ENCODE measurements at places on chromosomes 11 and 22.

DNA sequence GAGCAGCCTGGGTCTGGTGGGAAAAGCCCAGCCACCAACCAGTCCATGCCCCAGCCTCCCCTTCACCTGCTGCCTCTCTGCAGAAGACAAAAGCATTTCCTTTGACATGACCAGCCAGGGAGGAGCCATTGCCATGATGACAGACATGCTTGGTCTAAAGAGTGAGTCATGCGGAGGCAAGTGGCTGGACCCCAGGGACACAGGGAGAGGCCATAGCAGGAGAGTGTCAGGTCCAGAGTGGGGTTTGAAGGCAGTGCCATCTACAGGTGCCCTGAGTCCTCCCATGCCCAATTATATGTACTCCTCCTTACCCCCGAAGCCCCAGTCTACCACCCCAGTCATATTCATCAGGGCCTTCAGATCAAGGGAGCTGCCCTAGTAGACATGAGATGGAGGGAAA, 67.4 kb downstream of the SCN3B start:
- no peak for DNase-seq

DNA sequence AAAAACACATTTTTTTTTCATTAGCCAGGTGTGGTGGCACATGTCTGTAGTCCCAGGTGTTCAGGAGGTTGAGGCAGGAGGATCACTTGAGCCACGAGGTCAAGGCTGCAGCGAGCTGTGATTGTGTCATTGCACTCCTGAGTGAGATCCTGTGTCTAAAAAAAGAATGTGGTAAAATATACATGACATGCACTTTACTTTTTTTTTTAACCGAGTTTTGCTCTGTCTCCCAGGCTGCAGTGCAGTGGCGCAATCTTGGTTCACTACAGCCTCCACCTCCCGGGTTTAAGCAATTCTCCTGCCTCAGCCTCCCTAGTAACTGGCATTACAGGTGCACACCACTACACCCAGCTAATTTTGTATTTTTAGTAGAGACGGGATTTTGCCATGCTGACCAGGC, 22.5 kb upstream of the CLDN5 start:
- DNase-seq: no peak

DNA sequence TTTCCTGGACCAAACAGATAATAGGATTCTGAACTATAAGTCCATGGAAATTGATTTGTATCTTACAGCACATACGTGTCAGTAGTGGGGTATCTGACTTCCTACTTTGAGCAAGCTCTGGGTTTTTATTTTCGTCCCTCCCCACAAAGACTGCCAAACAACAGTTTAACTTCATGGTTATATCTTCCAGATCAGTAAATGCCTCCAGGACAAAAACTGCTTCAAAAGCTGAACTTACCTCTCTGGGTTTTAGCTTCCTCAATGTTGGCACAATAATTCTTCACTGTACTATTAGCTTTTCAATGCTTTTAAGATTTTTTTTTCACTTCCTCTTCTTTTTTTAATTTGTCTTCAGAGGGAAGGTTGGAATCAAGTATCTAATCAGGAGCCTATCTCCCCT, 4.2 kb upstream of the DPF2 start:
- no peak for DNase-seq

- no peak for DNase-seq
These were observed 22.9 kb upstream of the ASPHD2 start for GRCh38 chr22:26406118-26406517.

GRCh38 chr11:131723088-131723487, 352.7 kb downstream of the NTM start:
- DNase-seq: no peak

GRCh38 chr11:78386215-78386941, 31.2 kb downstream of the GAB2 start:
- no peak for DNase-seq

DNA sequence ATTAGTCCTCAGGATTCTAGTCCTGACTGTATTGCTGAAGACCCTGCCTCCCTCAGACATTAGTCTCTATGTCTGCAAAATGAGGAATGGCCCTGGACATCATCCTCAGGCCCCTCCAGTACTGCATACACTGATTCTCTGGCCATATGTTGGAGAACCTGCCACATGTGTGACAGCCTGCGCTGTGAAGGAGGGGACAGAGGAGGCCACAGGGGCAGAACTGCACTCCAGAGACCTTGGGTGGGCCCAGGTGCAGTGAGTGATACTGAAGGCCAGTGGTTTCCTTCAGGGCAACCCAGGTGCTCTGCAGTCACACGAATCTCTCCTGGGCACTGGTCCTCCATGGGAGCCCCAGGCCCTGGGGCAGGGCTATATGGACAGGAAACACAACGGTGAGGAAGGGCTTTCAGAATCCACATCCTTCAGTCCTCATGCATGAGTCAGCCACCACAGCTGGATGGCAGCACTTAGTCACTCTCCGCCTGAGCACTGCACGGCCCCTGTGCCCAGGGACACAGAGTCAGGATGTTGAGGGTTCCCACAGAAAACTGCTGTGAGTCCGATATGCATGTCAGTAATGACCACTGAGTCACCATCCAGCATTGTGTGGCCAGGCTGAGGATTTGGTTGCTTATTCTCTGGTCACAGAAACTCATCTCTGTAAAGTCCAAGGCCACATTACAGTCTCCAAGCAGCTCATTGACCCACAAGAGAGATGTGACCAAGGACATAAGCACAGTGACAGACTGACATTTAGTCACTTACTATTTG, 39.7 kb downstream of the ME3 start:
- no peak for DNase-seq

DNA sequence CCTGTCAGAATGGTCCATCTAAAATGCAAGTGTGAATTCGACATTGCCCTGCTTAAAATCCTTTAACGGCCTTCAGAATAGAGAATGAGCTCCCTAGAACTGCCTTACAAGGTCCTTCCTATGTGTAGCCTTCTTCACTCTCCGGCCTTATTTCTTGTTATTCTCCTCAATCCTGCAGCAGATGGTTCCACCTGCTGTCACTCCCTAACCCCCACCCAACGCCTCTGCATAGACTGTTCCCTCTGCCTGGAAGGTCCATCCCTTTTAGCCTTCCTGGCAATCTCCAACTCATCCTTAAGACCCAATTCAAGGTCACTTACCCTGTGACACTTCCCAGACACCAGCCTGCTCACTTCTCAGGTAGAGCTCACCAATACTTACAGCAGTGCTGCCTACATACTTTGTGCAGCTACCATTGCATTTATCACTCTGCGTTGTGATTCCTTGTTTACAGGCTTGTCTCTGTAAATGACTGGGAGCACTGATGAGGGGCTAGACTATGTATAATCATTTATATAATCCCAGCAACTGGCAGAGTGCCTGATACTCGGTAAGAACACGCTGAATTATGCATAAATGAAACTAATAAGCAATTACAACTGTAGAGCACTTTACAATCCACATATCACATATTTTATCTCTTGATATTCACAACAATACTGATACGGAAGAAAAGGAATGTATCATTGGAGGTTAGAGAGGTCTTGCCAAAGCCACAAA, 58.9 kb downstream of the CLPB start:
- no peak for DNase-seq

DNA sequence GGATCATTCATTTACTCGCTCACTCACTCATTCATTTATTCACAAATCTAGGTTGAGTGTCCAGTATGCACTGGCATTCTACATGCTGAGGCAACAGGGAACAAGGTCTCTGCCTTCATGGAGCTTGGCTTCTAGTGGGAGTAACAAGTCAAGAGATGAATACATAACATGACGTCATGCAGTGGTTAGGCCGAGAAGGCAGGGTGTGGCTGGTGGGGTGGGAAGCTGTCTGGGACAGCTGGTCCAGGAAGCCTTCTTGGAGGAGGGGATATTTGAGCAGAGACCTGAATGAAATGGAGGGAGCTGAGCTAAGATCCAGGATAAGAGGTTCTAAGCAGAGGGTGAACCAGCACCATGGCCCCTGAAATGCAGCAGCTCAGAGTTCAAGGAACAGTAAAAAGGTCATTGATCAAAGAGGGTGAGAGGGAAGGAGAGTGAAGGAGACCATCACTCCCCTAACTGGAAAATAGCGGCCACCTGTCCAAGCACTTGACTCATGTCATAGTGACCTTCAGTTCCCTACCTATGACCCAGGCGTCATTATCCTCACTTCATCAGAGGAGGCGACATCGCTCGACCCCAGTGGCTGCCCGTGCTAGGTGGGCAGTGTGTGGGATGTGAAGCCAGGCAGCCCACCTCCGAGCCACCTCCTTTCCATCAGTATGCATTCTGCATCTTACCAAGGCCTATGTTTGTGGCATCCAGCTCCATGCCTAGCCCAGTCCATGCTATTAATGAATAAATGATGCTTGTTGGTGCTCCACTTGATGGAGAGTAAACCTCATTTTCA, 105.0 kb downstream of the TSPAN18 start:
- DNase-seq: no peak

DNA sequence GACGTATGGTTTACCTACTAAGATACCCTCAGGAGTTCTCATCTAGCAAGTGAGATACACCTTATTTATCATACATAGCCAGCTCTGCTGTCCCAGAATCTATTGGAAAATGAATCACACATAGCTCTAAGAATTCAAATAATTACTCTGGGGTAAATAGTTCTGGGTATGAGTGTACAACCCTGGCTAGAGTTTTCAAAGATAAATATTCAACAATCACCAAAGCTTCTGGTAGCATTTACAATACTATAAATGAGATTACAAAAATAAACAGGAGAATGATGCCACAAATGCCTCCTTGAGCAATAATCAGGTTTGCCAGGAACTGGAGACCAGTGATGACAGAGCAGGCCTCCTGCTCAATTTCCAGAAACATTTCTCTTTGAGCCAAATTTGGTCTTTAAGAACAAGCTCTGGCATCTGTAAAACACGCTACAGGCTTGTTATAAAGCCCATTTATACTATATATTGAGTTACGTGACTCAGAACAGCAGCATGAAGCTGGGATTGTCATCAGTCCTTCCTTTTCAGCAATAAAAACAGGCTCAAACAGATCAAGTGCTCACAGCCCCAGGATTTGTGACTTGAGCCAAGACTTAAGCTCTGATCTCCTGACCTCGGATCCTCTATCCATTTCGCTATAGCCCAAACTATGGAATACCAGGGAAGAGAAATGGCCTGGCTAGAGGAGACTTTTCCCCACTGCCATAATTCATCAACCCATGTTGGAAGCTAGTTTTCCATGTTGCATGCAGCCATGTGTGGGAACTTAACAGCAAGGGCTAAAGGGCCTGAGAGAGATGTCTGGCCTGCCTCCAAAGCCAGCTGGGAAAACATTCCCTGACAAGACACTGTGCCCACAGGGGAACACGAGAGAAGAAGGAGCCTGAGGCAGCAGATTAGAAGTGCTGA, 19.7 kb downstream of the RAB30 start:
- peak; percentile 51 for DNase-seq
